Stimulated activated CD8-positive, alpha-beta memory T cell treated with anti-CD3 and anti-CD28 coated beads, Interleukin-4, amount 100 ng/mL, for 24 hours (primary cell): ENCODE measurements at places on chromosomes 2 and 18.

DNA sequence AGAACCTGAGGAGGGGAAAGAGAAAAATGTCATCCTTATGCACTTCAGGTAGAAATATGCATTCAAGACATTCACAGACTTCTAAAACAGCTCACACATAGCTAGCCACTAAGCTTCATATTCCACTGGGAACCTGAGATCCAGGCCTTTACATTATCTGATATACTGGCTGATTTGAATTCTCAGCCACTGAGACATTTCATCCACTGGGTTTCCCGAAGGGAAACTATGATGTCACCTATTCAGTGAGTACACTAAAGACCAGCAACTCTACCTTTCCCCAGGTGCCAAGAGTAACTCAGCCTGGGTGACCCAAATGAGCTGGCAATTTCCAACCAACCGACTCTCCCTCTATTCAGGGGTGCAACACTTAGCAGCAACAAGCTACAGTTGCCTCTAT is 21.7 kb upstream of the SP100 start:
- DNase-seq, result no peak

DNA sequence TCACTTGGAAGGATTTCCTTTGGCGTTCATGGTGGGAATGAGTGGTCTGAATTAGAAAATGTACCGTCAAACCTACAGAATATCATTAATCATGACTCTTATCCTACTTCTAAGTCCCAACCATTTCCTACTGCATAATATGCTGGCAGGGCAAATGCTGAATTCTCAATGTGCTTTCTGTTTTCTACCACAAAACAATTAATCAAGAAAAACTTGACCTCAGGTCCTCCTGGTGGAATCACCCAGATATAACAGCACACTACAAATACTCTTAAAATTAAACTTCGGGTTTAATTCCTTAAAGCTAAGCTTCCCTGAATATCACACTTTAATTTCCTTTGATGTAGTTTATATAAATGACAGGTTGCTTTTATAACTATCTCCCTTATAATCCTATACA is 301.6 kb downstream of the AFF3 start:
- DNase-seq, result no peak

DNA sequence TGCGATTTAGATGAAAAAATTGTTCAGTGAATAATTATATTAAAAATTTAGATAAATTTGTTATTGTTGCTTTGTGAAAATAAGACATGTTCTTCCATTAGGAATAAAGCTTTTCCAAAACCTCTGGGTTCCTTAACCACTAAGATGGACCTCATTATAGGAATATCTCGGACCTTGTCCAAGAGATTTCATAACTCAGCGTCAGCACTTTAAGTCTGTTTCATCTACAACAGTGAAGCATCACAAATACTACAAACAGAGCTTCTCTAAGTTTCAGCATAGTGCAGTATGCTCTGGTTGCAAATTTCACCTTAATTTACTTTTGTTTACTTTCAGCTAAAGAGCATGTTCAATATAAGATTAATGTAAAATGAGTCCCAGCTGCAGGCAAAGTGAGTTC is 150.3 kb downstream of the UBE2E3 start:
- no peak for DNase-seq

DNA sequence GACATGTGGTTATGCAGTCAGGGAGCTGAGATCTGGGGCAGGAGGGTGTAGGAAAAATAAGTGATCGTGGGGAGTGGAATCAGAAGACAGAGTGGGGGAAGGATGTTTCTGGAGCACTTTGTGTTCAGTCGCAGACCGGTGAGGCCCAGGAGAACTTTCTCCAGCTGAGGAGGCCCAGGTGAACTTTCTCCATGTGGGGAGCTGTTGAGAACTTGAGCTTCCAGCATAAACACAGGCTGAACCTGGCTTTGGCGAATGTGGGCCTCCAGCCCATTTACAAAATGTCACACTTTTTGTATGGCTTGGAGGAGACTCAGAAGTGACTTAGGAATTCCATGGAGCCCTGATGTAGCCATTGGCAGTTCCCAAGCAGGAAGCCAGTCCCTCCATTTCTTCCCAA is 108.5 kb downstream of the VAPA start:
- no peak for DNase-seq

- DNase-seq, result no peak
Measured at GRCh38 chr18:11925800-11926481, 17.8 kb upstream of the MPPE1 start.

GRCh38 chr2:171004363-171004762 is 75.3 kb downstream of the GORASP2 start:
- DNase-seq, result no peak

DNA sequence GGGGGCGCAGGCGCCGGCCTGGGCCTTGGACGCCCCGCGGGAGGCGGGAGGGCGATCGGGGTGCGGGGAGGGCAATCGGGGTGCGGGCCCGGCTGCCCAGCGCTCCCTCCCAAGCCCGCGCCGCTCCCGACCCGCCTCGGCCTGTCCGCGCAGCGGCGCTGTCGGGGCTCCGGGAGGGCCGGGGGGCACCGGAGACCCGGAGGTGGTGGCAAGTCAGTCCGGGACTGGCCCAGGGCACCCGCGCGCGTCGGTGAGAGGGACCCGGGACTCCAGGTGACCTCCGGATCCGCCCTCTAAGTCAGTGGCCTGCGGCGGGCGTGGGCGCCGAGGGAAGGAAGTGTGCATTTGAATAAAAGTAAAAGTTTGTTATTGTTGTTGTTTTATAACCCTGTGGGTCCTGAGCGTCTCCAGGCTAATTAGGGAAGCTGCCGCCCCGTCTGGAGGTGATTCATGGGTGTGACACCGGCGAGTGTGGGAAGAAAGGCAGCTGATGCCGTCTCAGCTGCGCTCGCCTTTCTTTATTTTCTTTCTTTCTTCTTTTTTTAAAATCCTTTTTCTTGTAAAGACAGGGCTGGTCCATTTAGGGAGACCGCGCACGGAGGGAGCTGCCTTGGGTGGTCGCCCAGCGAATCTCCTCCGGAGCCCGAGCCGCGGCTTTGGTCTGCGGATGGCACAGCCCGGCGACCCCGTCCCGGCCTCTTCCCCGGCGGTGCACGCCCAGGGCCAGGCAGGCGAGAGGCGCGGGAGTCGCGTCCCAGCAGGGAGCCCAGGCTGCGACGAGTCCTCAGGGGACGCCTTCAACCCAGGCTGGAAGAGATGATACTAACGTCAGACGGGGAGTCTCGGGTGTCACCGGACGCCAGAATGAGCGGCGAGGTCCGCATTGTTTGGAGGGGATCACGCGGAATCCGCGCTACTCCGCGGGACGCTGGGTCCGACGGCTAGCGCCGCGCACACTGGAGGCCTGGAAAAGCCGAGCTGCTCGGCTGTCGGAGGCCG is 627 bp upstream of the CRACDL start:
- DNase-seq, result no peak

GRCh38 chr2:197196541-197197180 is 113.9 kb downstream of the ANKRD44 start:
- no peak for DNase-seq

GRCh38 chr2:84749442-84749841 is 131.4 kb downstream of the TRABD2A start:
- DNase-seq, result no peak

- no peak for DNase-seq
Measured at GRCh38 chr2:232238108-232238507, 140.4 kb upstream of the ALPP start.

GRCh38 chr2:210224941-210225672 is at the start of gene ACADL:
ACADL (minus strand) TSS chr2:210225447; CDS start chr2:210225263, 184 bp downstream.
- DNase-seq, result no peak

GRCh38 chr2:11708106-11708505 is 38.1 kb upstream of the NTSR2 start:
- DNase-seq, result no peak

DNA sequence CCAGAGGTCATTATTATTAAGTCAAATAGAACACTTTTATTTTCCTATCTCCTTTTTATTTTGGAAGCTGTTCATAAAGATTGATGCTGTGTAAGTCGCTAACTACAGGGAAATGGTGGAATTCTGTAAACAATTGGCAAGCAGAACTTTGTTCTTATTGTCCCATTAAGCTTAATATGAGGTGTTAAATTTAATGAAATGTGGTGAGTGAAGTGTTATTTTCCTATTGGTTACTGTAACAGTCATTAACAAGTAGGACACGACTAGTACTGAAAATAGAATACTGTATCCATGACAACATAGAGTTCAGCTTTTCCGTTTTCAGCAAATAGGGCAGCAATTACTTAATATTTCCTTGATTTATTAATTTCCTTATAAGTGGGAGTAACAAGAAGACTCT is 279.1 kb upstream of the ZEB2 start:
- DNase-seq, result no peak
